ENCODE measurements at places on chromosomes 13 and 19. TPM values are rescaled to one million over a fixed set of nuclear protein-coding genes. Genes with fewer than 3 reads are reported as not detected.
A peak's percentile ranks its signal among the peaks of the same experiment; 100 is the strongest.

Gene DCLK1
- 5.5 TPM for total RNA-seq

Gene AMH
- 4.1 TPM for total RNA-seq

Gene ZNF681
- 1.4 TPM for total RNA-seq

Gene FXYD3
- total RNA-seq = not detected

DNA sequence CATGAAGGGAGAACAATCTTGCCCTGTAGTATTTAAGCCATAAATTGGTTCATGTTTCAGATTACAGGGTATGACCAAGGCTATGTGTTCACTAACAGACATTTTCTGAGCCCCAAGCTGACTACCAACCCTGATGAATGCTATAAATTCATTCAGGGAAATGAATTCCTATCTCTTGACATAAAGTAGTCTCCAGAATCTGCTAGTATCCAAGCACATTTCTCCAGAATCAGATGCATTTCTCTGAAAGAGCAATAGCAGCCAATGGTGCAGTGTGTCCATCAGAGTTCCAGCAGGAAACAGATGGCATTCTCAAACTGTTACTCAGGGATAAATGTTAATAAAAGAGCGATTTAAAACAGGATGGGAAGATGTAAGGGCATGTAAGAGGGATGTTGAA lies 226.4 kb downstream of the COG6 start:
- DNase-seq = no peak

- peak; percentile 46 for DNase-seq
Observed at GRCh38 chr19:10353793-10354391, 14.5 kb upstream of the ICAM3 start.

DNA sequence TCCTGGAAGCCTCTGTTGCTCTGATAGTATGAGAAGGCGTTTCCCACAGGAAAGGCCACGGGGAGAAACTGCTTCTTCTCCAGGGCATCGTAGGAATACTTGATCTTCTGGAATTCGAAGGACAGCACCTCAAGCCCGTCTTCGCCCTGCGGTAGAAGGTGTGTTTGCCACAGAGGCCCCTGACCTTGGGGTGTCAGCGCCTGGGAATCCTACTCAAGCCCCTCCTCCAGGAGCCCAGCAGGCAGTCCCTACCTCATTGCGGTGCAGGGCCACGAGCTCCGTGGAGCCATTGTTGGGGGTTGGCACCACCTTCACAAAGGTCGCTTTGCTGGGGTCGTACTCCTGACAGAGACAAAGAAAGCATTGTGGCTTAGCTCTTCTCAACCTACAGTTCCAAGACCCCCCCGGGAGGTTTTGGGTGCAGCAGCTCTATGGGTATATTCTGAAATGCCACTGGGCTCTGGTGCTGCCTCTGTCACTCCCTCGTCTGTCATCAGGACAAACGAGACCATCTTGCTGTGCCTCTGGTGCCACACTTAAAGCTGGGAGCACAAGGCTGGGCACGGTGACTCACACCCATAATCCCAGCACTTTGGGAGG lies 3.7 kb downstream of the ATP13A1 start:
- DNase-seq = no peak

DNA sequence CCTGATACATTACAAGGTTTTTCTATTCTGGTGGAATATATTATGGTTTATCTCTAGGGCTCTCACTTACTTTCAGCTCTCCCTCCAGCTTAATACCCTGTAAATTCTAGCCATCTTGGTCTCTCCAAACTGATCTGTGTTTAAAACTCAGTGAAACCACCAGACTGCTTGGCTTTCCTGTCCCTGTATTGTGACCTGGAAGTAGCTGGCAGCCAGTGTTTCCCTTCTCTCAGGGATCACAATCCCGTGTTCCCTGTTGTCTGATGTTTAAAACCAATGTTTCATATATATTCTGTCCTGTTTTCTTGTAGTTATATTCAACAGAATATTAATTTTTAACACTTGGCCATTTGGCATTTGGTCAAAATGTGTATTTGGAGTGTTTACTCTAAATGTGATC lies 8.0 kb downstream of the AKAP11 start:
- no peak for DNase-seq

DNA sequence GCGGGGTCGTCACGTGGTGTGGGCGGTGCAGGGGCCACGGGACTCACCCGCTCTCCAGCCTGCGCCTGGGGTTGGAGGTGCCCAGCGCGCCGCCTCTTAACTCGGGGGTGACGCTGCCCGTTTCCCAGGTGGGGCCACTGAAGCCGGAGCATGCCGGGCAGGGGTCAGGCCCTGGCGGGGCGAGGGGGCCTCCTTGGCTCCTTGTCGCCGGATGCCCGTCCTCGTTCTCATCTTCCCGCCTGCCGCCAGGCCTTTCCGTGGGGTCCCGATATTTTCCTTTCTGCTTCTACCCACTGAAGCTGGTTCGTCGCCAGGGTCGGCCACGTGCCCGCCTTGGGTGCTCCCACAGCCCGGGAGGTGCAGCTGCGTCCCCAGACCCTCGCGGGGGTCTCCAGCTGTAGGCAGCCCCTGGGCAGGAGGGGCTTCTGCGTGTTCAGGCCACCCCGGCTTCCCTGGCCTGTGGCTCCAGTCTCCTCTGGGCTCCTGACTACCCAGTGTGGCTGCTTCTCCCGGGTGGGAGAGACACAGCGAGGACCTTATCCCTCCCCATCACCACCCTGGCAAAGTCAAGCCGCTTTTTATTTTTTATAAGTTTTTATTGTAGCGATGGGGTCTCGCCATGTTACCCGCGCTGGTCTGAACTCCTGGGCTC lies 772 bp downstream of the FAM174C start:
- DNase-seq = no peak

DNA sequence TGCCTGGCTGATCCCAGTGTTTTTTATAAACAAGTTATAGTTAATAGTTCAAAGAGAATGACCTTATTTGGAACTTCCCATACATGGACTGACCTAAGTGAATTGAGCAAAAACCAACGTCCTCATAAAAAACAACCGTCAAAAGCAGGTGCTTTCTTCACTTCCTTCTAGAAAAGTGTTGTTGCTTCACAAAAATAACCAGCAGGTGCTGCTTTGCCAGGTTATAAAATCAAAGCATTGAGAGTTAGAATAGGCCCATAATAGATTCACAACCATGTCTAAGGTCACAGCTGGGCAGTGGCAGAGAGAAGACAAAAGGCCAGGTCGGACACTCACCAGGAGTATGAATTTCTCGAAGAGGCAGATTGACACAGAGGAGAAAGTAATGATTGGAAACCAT lies 9.5 kb downstream of the RUBCNL start:
- no peak for DNase-seq

DNA sequence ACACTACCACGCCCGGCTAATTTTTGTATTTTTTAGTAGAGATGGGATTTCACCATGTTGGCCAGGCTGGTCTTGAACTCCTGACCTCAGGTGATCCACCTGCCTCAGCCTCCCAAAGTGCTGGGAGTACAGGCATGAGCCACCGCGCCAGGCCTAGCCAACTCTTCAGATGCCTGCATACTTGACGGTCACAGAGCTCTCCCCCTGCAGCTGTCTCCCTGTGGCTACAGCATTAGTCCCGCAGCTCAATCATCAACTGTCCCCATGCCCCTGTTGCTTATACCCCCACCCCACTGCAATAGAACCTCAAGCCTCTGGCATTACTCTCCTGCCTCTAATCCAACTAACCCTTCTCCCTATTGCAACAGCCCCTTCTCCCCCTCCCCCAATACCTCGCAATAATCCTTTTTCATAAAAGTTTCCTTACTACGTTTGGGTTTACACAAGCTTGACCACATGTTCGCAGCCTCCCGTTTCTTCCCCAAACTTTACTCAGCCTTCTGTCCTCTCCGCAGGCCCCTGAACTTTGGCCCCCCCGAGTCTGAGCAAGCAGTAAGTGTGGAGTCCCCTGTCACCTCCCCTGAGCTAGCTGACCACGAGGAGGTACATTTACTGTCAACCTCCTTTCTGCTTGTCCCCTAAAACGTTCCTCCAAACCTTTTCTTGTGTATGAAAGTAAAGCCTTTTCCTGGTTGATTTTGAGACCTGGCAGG lies 1.7 kb downstream of the ZNF77 start:
- DNase-seq = no peak

GRCh38 chr13:32525766-32526165 lies 12.8 kb downstream of the N4BP2L2 start:
- DNase-seq = no peak

GRCh38 chr13:30053939-30054338 lies 203.5 kb upstream of the UBL3 start:
- no peak for DNase-seq

- DNase-seq = no peak
Observed at GRCh38 chr13:71118779-71119364, 748.1 kb downstream of the DACH1 start.
